ENCODE measurements at places on chromosomes 5 and 9.

- no peak for DNase-seq
Observed at GRCh38 chr9:99931155-99931840, 24.8 kb downstream of the STX17 start.

DNA sequence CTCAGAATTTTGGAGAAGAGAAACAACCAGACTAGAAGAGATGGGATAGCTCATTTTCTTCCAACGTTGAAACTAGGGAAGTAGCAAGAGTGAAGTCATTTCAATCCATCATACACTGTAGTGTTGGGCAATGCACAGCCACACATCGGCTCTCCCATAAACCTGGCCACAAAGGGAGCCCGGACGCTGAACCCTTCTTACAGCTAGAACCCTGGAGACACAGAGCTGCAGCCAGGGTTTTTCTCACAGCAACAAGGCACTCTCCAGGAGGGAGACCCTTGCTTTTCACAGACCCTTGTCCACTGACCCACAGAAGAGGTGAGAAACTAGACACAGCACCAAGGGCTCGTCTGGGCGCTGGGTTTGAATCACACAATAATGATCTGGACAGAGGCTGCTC lies 101.4 kb upstream of the FSTL4 start:
- DNase-seq: no peak

DNA sequence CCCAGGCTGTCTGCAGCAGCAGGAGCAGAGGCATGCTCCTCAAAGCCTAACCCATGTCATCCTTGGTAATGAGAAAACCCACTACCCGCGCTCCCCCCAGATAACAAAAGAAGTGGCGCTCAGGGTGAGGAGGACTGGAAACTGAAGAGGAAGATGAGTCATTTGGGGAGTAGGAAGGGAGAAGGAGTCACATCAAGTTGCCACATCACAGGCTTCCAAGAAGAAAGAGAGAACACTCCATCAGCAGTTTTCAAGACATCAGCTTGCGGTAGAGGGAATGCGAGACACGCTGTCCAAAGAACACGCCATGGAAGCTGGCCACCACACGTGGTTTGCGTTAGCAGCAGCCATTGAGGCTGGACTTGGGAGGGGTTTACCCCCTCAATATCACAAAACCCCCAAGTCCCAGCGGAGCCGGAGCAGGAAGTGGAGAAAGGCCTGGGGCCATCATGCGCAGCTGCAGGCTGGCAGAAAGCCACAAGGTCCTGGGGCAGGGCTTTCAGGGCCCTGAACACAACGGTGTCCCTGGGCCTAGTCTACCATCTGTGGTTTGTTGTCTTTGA lies 41.5 kb downstream of the SH3PXD2B start:
- peak; percentile 96 for DNase-seq

DNA sequence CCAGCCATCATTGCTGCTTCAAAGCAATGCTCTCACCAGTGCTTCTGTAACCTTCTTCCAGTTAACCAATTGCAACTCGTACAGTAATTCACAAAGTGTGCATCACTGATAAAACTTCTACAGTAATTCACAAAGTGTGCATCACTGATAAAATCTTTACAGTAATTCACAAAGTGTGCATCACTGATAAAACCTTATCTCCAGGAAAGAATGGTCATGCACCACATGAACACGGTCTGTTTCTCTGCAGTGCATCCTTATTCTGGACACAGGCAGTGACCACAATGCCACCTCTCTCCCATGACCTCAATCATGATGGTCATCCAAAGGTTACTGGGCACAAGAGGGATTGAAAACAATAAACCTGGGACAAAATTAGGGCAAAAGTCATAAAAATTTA lies 153.6 kb downstream of the TSSK1B start:
- no peak for DNase-seq

DNA sequence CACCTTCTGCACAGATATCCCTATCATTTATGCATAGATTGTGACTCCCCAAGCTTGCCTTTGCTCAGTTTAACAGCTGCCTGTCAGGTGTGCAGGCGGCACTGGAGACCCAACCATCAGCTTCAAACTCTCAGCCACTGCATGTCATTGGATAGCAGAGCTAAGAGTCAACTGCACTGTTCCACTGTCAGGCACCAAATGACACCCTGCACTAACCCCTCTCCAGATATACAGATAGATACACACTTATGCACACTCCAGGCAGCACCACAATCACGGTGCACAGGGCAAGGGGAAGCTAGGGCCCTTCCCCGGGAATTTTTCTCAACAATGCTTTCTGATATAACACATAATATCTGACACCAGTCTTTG lies 142.3 kb downstream of the BNC2 start:
- no peak for DNase-seq

- no peak for DNase-seq
Observed at GRCh38 chr5:115831163-115831768, 10.1 kb downstream of the ATG12 start.

DNA sequence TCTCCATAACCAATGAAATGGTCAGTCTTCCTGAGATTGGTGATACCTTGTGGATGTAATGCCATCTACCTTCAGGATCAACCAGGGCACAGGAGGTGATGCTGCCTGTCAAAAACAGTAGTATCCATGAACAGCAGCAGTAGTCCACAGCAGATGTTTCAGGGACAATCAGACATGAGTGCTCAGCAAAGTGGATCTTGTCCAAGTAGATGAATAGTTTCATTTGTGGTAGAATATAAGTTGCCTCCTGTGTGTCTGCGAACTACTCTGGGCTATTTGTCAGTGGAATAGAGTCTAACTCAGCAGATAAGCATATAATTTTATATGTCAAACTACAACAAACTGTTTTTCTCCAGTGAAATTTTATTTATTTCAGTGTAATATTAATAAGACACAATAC lies 1860.1 kb upstream of the ACO1 start:
- DNase-seq: no peak

DNA sequence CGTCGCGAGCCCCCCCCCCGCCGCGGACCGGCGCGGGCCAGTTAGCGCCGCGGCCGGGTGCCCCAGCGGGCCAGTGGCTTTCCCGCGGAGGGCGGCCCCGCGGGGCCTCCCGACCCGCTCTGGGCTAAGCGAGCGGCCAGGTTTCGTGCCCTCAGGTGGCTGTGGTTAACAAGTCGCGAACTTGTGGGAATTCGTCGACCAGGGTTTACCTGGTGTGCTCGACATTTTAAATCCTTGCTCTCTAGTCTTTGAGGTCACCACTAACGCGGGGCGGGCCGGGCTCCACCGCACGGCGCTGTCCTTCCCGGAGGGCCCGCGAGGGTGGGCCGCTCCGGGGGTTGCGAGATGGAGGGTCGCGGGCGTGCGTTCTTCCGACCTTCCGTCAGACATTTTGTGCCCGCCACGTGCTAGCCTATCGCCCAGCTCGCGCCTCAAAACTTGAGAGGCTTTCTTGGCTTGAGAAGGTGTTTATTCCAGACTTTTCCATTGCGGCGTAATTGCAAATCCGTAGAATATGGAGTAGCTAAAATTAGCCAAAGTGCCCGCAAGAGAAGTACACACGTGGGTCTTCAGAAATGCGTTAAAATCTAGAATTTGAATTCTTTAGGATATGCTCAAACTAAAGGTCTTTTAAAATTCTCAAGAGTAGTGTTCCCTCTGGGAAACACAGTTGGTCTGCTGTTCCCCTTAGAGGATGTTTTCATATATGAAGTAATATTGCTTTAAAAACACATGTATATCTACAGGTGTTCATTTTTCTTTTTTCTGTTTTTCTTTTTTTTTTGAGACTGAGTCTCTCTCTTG lies 2.1 kb downstream of the ANP32B start:
- no peak for DNase-seq

GRCh38 chr9:84999788-85000187 lies 330.3 kb downstream of the NTRK2 start:
- DNase-seq: no peak

DNA sequence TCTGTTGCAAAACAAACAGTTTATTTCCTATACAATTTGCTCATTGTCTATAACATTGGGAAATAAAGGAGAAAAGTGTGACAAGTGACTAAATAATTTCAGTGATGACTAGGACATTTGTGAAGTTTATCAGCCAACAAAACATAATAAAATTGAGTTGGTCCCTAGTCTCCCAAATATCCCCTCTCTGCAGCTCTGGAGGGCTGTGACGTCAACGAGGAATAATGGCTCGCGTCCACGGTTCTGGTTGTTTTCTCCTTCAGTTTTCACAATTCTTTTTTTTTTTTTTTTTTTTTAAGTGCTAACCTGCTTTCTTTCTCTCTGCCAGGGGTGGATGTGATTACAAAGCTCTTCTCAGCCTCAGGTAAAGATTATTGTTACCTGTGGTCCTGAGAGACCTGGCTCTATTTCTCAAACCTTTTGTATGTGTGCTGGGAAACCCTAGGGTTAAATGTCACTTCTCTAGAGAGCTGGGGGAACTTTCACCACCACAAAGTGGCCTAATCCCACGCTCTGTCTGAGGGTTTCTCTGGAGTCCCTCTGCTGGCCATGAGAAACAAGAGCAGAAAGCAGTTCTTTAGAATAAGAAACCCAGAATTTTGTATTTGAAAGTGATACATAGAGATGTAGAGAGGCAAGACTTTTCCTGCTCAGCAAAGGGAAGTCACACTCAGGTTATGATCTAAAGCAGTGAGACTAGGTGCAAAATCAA lies 36.2 kb upstream of the ANKRD55 start:
- no peak for DNase-seq

GRCh38 chr5:61306531-61307131 lies 25.4 kb upstream of the ZSWIM6 start:
- no peak for DNase-seq

DNA sequence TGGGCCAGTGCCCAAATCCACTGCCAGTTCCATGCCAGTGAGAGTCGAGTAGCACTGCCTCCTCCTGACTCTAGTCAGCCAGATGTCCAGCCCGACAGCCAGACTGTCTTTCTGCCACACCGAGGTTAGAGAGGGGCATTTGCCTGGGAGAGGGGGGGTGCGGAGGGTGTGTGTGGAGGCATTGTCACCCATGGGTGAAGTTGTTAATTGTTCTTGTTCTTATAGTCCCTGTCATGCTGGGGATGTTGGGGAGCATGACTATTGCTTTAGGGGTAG lies 1.1 kb downstream of the RGP1 start:
- no peak for DNase-seq

DNA sequence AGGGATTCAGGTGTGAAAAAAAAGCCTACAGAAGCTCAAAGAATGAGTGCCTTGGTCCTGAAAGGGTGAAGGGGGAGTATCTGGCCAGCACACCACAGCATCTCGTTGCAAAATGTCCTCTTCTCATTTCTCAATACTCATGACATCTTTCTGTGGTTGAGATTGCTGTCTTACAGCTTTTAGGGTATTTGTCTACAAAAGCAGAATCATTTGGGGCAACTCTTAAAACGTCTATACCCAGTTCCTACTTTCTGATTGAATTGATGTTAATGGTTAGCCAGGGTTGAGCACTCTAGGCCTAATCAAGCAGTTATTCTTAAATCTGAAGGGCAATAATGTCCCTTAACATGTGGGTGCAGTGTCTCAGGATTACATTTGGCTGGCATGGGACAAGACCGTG lies 21.2 kb upstream of the PCSK5 start:
- no peak for DNase-seq

DNA sequence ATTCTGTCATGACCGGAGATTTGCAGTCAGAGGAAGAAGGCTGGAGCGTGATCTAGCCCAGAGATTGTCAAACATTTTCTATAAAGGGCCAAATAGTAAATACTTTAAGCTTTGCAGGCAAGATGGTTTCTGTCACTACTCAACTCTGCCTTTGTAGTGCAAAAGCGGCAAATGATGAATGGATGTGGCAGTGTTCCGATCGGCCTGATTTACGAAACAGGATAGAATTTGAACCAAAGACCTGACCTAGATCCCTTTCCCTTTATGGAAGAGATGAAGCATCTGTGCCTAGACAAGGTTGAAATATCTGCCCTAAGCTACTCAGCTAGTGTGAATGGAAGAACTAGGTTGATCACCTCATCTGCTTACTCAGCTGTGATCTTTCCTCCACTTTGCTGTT lies 209.5 kb downstream of the YTHDC2 start:
- DNase-seq: no peak

GRCh38 chr9:123637945-123638634 lies 282.1 kb downstream of the CRB2 start:
- DNase-seq: no peak

GRCh38 chr5:394671-395155 lies 48.3 kb upstream of the EXOC3 start:
- no peak for DNase-seq

GRCh38 chr5:16366491-16366890 lies 99.1 kb downstream of the ZNF622 start:
- no peak for DNase-seq

All from GM04504 (cell line).